ENCODE measurements at places on chromosomes 1 and 21.
A peak's percentile ranks its signal among the peaks of the same experiment; 100 is the strongest.

DNA sequence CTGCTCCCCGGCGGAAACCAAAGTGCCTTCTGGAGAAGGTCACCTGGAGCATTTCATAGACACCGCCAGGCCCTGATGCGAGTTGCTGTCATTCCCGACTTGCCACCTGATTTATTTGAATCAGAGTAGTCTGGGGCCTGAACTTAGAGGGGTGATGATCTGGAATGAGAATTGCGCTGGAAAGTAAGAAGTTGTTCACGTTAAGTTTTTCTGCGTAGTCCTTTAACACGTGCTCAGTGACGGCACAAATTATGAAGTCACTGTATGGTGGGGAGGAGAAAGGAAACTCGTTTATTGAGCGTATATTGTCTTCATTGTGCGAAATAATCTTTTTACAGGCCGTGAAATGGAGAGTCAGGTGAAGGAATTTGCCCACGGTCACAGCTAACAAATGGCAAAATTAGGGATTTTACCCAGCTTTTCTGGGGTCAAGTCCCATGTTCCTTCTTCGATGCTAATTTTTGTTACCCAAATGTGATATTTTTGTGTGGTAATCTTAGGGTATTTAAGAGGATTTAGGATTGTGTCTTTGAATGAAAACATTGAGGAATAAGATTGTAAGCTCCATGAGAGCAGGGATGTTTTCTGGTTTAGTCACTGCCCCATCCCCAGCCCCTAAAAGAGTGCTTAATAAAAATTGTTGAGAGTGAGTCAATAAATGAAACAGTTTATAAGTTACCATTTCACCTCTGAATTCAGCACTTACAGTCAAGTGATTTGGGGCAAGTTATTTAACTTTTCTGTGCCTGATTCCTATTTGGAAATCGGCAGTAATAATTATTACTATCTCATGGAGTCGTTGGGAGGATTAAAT, 46.4 kb upstream of the NBL1 start:
- peak; percentile 76 for DNase-seq

- no peak for DNase-seq
These were observed 35.1 kb downstream of the MPZL1 start for GRCh38 chr1:167756730-167757405.

GRCh38 chr1:30845904-30846290, 62.7 kb downstream of the SDC3 start:
- DNase-seq: no peak

DNA sequence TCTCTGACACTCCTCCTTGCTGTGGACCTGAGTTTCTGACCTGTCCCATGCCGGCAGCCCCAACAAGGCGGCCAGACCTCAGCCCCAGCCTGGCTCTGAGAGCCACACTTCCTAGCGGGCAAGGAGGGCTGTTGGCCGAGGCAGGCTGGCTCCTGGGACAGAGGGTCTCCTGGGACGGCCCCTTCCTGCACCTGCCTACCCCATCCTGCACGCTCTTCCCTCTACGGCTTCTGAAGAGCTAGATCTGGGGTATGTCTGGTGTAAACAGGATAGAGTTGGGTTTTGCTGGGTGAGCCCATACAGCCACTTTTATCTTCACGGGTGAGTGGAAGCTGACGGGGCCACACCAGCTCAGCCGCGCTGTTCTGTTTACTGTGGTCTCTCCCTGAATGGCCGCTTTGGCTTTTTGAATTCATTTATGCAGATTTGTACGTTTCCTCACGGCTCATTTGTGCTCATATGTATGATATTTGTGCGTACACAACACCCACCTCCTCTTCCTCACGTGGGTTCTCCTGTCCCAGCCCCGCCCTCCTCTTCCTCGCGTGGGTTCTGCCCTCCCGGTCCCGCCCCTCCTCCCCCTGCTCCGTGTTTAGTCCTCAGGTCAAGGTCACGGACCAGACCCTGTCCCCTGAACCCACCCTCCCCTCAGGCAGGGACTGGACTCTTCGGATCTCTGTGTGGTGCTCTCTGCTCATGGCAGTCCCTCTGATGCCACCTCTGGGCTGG, 34.7 kb upstream of the POFUT2 start:
- DNase-seq: no peak

- no peak for DNase-seq
These were observed 65.1 kb downstream of the DISC1 start for GRCh38 chr1:231691618-231692259.

GRCh38 chr1:21956720-21957552, 19.8 kb upstream of the HSPG2 start:
- DNase-seq: peak; percentile 76

DNA sequence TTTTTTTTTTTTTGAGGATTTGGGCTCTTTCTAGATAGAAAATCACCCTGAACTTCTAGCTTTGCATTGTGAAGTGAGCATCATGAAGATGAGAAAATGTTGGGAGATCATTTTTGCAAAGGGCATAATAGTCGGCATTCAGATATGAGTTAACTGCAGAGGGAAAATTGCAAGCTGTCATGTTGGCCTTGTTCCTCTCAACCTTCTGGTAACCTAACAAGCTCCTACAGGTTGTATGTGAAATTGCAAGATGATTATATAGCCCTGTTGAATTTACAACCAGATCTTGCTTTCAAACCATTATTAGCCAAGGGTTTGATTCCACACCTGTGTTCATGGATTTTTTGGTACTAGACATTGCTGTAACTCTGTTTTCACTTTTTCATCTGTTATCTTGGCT, 2.2 kb downstream of the ELOA start:
- no peak for DNase-seq

GRCh38 chr1:196403803-196404690, 204.2 kb downstream of the KCNT2 start:
- DNase-seq: no peak

GRCh38 chr1:205098242-205098641, 14.0 kb upstream of the TMEM81 start:
- DNase-seq: no peak

GRCh38 chr1:176878750-176879536, 285.6 kb downstream of the ASTN1 start:
- no peak for DNase-seq

- DNase-seq: no peak
These were observed 1.2 kb downstream of the CCNL2 start for GRCh38 chr1:1397839-1398523.

GRCh38 chr1:227416156-227416830, 98.0 kb upstream of the CDC42BPA start:
- DNase-seq: no peak
